ENCODE measurements at places on chromosomes 4 and X.

GRCh38 chr4:169270810-169271691, at the start of gene SH3RF1:
SH3RF1 (minus strand) TSS chr4:169270956; CDS start chr4:169269212, 1,744 bp downstream.
- DNase-seq, result no peak

DNA sequence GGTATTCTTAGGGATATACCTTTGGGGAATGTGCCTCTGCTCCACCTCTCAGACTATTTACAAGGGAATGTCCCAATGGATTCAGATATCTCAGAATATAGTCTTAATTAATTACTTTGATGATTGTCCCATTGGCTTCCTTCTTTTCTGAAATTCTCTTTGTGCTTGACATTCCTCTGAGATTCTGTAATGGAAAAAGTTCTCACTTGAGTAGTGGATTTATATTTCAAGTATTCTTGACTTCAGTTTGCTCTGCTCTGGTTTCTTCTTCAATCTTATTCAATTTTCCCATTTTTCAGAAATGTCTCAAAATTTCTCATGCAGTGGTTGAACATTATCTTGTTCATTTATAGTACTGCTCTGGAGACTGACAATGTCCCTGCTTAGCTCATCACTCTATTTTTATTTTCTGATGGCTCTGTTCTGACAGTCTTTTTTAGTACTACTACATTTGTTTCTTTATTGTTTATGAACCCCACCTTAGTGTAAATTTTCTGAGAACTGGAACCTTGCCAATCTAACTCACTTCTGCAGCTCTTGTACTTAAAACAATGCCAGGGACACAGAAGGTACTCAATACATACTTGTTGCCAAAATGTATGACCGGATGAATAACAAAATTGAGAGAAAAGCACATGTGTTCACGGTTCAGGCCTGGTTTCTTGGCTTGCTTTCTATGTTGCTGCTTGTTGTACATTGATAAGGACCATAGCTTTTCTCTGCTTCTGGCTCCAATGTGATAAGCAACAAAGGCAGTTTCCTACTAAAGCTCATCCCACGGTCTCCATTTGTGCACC, 471.7 kb downstream of the GASK1B start:
- DNase-seq, result no peak

- no peak for DNase-seq
Observed at GRCh38 chr4:79528241-79528706, 120.2 kb upstream of the GK2 start.

GRCh38 chr4:1470816-1471442, 64.7 kb upstream of the NKX1-1 start:
- DNase-seq, result no peak

DNA sequence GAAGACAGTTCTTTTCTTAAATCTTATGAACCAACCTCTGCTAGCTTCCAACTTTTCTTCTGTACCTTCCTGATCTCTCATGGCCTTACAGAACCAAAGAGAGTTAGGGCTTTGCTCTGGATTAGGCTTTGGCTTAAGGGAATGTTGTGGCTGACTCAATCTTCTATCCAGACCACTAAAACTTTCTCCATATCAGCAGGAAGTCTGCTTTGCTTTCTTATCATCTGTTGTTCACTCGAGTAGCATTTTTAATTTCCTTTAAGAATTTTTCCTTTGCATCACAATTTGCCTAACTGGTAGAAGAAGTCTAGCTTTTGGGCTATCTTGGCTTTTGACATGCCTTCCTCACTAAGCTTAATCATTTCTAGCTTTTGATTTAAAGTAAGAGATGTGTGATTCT, 167.0 kb downstream of the TBCK start:
- DNase-seq, result no peak

DNA sequence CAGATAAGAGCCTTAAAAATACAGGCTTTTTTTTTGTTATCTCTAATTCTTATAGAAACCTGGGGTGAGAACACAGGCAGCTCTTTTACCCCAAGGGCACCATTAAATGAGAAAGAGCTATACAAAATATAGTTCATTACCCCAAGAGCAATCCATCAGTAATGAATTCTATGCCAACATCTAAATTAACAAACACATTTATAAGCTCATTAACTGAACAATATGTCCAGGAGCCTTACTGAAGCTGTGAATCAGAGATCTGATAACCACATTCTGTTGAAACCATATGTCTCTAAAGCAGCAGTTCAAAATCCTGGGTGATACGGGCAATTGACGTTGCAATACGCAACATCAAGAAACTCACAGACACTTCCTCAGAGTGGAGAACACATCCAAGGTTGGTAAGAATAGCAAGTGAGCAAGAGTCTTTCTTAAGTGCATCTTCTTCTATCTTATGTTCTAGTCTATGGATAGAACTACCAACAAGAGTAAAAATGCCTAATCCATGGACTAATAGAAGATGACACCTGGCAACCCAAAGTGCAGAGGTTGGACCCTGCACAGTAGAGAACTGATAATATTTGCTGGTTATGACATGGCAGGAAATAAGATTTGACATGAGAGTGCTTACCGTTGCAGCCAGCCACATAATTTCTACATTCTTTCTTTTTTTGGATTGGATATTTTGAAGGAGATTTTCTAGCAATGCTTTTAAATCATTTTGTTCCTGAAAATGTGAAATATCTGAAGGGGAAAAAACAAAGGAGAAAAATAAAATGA, 449.3 kb downstream of the IL15 start:
- no peak for DNase-seq

DNA sequence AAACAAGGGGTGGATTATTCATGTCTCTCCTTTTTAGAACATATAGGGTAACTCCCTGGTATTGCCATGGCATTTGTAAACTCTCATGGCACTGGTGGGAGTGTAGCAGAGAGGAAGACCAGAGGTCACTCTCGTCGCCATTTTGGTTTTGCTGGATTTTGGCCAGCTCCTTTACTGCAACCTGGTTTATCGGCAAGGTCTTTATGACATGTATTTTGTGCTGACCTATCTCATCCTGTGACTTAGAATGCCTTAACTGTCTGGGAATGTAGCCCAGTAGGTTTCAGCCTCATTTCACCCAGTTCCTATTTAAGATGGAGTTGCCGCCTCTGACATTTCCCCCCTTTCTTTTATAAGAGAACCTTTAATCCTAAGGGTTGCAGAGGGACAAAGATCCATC, 45.8 kb downstream of the MGST2 start:
- no peak for DNase-seq
